ENCODE measurements at places on chromosomes 7 and 10. TPM values are rescaled to one million over a fixed set of nuclear protein-coding genes. Genes with fewer than 3 reads are reported as not detected.
A peak's percentile ranks its signal among the peaks of the same experiment; 100 is the strongest.

LOXL4 gene
- total RNA-seq: 0.99 TPM

DNA sequence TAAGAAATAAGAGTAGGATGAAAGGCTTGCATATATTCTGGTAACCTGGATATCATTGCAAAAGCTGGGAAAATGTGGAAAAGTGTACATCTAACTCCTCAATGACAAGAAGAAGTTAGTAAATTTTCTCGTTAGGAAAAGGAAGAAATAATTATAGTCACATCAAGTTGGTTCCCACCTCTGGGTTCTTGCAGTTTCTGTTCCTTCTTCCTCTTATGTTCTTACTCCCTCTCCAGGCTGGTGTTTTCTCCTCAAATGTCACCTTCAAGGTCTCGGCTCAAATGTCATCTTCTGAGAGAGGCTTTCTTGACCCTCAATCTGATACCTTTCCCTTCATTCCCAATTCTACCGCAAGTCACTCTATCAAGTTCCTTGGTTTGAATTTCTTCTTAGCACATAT lies 64.4 kb downstream of the ENTPD1 start:
- H3K27me3 ChIP-seq: no peaks in the 10 kb centered on the region
- H3K36me3 ChIP-seq: no peaks in the 10 kb centered on the region
- no peak overlapping the region for H3K4me3 ChIP-seq
- DNase-seq: no peak

- no peak for DNase-seq
- H3K4me3 ChIP-seq: no peak overlapping the region
- no peaks in the 10 kb centered on the region for H3K36me3 ChIP-seq
- H3K27ac ChIP-seq: no peak overlapping the region
- H3K27me3 ChIP-seq: no peaks in the 10 kb centered on the region
Observed at GRCh38 chr10:74223755-74224529, 72.9 kb downstream of the ADK start.

DNA sequence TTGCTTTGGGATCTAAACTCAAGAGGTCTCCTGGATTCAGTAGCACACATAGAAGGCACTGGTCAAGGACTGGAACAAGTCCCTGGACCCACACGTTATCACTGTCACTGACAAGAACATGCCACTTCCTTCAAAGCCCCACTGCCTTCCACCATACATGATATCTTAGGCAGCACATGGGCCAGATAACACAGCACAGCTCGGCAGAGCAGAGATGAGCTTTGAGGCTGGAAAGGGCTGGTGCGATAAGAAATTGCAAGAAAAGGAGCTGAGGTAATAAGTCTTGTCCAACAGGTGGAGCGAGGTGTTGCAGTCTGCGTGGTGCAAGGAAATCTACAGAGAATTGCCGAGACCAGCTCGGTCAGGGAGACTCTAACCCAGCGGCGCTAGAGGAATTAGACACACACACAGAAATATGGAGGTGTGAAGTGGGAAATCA lies 139.8 kb upstream of the CDK13 start:
- H3K4me1 ChIP-seq: no peaks in the 10 kb centered on the region
- DNase-seq: no peak
- H3K27me3 ChIP-seq: no peaks in the 10 kb centered on the region
- H3K4me3 ChIP-seq: no peak overlapping the region
- no peaks in the 10 kb centered on the region for H3K36me3 ChIP-seq

C10orf67 gene
- 0.05 TPM for total RNA-seq

- H3K27me3 ChIP-seq: no peaks in the 10 kb centered on the region
- peaks cover 29% of the 10 kb centered on the region for H3K36me3 ChIP-seq
- H3K4me3 ChIP-seq: no peak overlapping the region
- DNase-seq: peak; percentile 54
- H3K27ac ChIP-seq: no peak overlapping the region
Observed at GRCh38 chr7:123682690-123683089, 27.0 kb downstream of the LMOD2 start.

DNA sequence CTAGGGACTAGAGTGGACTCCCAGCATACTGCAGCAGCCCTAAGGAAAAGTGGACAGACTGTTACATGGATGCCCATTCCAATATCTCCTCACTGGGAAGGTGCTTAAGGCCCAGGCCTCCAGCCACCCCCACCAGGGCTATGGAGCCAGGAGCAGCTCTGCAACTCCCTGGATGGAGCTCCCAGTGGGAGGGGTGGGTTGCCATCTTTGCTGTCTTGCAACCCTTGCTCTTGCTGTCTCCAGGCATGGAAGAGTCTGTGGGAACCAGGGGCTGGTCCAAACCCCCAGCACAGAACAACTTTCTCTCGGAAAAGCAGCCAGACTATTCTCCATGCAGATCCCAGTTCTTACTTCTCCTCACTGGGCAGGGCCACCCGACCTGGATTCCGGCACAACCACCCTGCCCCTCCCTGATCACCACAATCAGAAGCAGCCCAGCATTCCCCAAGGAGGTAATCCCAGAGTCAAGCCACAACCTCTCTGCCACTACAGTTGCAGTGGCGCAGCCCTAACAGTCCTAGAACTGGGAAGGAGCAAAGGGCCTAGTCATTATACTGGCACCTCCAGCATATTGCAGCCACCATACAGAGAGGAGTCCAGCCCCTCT lies 41.8 kb upstream of the ZNF488 start:
- no peak overlapping the region for H3K4me3 ChIP-seq
- H3K27ac ChIP-seq: no peak overlapping the region
- DNase-seq: no peak
- no peaks in the 10 kb centered on the region for H3K36me3 ChIP-seq

- no peak overlapping the region for H3K4me3 ChIP-seq
- no peaks in the 10 kb centered on the region for H3K4me1 ChIP-seq
- no peaks in the 10 kb centered on the region for H3K27me3 ChIP-seq
- H3K27ac ChIP-seq: no peak overlapping the region
Observed at GRCh38 chr7:126574276-126575250, 678.2 kb downstream of the GRM8 start.

Data from thymus (tissue), 14 donors.